ENCODE measurements at places on chromosomes 13 and 19. TPM values are rescaled to one million over a fixed set of nuclear protein-coding genes. Genes with fewer than 3 reads are reported as not detected.

- no peak for DNase-seq
- H3K27ac ChIP-seq: no peak overlapping the region
- no peaks in the 10 kb centered on the region for H3K4me1 ChIP-seq
- H3K4me3 ChIP-seq: no peak overlapping the region
- H3K36me3 ChIP-seq: no peaks in the 10 kb centered on the region
- no peaks in the 10 kb centered on the region for H3K27me3 ChIP-seq
Observed at GRCh38 chr19:44990459-44990858, 10.8 kb upstream of the RELB start.

GRCh38 chr19:50368649-50369570 is 3.5 kb upstream of the NAPSA start:
- no peaks in the 10 kb centered on the region for H3K4me1 ChIP-seq
- no peaks in the 10 kb centered on the region for H3K36me3 ChIP-seq
- peak overlapping the region; percentile 81 for H3K27ac ChIP-seq
- no peaks in the 10 kb centered on the region for H3K27me3 ChIP-seq

GRCh38 chr19:36460046-36460445 is 29.3 kb downstream of the ZNF566 start:
- H3K27me3 ChIP-seq: no peaks in the 10 kb centered on the region
- no peak for DNase-seq
- no peak overlapping the region for H3K4me3 ChIP-seq
- H3K27ac ChIP-seq: no peak overlapping the region

GRCh38 chr19:19274716-19275565 is 1.8 kb upstream of the TM6SF2 start:
- H3K4me3 ChIP-seq: no peak overlapping the region
- H3K36me3 ChIP-seq: peaks cover 8% of the 10 kb centered on the region
- no peaks in the 10 kb centered on the region for H3K27me3 ChIP-seq
- DNase-seq: no peak
- no peaks in the 10 kb centered on the region for H3K4me1 ChIP-seq

GRCh38 chr13:74868049-74868448 is 613.9 kb downstream of the TBC1D4 start:
- H3K27me3 ChIP-seq: no peaks in the 10 kb centered on the region
- no peak overlapping the region for H3K27ac ChIP-seq
- no peaks in the 10 kb centered on the region for H3K4me1 ChIP-seq
- no peak overlapping the region for H3K4me3 ChIP-seq
- H3K36me3 ChIP-seq: no peaks in the 10 kb centered on the region

- H3K36me3 ChIP-seq: no peaks in the 10 kb centered on the region
- H3K4me3 ChIP-seq: no peak overlapping the region
- no peak overlapping the region for H3K27ac ChIP-seq
Observed at GRCh38 chr13:68736961-68737360, 1370.7 kb upstream of the ATXN8OS start.

- no peak overlapping the region for H3K4me3 ChIP-seq
- no peak overlapping the region for H3K27ac ChIP-seq
- H3K27me3 ChIP-seq: no peaks in the 10 kb centered on the region
- no peaks in the 10 kb centered on the region for H3K36me3 ChIP-seq
Observed at GRCh38 chr19:11400798-11401197, 16.7 kb upstream of the EPOR start.

DNA sequence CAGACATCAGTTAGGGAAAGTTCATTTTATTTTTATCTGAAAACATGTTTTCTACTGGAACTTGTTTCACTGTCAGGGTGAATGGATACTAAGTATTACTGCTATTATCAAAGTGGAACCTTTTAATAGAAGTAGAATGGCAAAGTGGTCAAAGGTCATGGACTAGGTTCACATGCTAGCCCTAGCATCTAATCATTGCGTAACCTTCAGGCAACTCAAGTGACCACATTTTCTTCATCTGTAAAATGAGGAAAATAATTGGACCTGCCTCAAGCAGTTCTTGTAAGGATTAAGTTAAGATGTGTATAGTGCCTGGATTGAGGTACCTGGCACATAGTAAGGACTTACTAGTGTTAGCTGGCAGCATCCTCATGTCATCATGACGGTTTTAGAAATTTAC is 5.0 kb downstream of the ZFP28 start:
- H3K4me3 ChIP-seq: no peak overlapping the region
- no peaks in the 10 kb centered on the region for H3K4me1 ChIP-seq
- no peaks in the 10 kb centered on the region for H3K36me3 ChIP-seq
- no peak for DNase-seq
- no peaks in the 10 kb centered on the region for H3K27me3 ChIP-seq

The ZNF285 gene
- total RNA-seq: 1.9 TPM
